ENCODE measurements at places on chromosomes 11 and 22. TPM values are rescaled to one million over a fixed set of nuclear protein-coding genes. Genes with fewer than 3 reads are reported as not detected.

DNA sequence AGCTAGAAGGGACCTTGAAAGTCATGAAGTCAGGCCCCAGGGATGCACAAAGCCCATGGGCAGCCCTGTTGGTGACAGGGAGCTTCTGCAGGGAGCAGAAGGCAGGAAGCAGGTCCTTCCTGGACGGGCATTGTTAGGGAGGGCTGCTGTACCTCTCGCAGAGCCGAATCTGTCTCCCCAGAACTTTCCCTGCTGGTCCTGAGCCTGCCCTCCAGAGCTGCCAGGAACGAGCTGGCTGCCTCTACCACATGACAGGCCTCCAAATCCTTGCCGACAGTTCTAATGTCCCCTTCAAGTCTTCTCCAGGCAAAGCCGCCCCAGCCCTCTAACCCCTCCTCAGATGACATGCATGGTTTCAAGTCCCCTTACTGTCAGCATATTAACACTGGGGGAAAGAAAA, 20.1 kb downstream of the SYT7 start:
- H3K27ac ChIP-seq: no peak overlapping the region
- no peak overlapping the region for H3K4me3 ChIP-seq
- peaks cover 55% of the 10 kb centered on the region for H3K27me3 ChIP-seq
- DNase-seq: no peak

DNA sequence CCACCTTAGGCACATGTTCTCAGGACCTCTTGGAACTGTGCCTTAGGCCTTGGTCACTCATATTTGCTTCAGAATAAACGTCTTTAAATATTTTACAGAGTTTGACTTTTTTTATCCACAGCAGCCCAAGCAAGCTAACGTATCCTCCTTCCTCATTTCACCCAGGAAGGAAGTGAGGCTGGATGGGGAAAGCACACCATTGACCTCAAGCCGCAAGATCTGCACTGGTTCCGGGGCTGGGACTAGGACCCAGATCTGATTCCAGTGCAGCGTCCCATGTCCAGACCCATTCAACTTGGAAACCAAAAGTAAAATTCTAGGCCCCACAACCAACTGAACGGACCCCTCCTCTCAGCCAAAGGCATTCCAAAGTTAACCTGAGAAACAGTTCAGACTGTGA, 2.4 kb upstream of the LGALS12 start:
- DNase-seq: no peak
- no peaks in the 10 kb centered on the region for H3K27me3 ChIP-seq
- H3K36me3 ChIP-seq: no peaks in the 10 kb centered on the region

GRCh38 chr22:42022162-42022847, 23.7 kb downstream of the WBP2NL start:
- no peak overlapping the region for H3K4me3 ChIP-seq
- H3K36me3 ChIP-seq: no peaks in the 10 kb centered on the region
- H3K4me1 ChIP-seq: no peaks in the 10 kb centered on the region
- no peaks in the 10 kb centered on the region for H3K27me3 ChIP-seq

DNA sequence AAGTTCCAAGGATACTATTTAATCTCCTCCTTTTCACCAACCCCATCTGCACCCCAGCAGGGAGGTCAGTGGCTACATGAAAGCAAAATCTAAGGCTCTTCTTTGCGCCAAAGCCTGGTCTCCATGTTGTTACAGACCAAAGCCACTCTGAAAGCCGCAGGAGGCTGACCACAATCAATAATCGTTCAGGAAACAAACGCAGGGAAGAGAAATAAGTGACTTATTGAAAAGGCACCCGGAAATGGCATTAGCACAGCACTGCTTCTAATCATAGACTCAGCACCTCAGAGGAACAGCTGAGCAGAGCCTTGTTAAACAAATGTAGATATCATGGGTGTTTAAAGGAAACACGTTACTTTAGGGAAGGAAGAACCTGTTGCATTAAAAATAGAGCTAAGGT, 183.9 kb downstream of the KIRREL3 start:
- H3K4me1 ChIP-seq: no peaks in the 10 kb centered on the region
- peak overlapping the region; percentile 60 for H3K27ac ChIP-seq
- no peaks in the 10 kb centered on the region for H3K27me3 ChIP-seq
- no peaks in the 10 kb centered on the region for H3K36me3 ChIP-seq
- DNase-seq: peak; percentile 27

- DNase-seq: no peak
- no peaks in the 10 kb centered on the region for H3K27me3 ChIP-seq
Observed at GRCh38 chr11:29024386-29024785, 916.2 kb downstream of the METTL15 start.

GRCh38 chr11:32435152-32435480, 223 bp downstream of the WT1 start:
- H3K27me3 ChIP-seq: peaks cover 66% of the 10 kb centered on the region
- DNase-seq: no peak
- H3K36me3 ChIP-seq: no peaks in the 10 kb centered on the region
- peaks cover 75% of the 10 kb centered on the region for H3K4me1 ChIP-seq
- H3K4me3 ChIP-seq: peak overlapping the region; percentile 39

- no peaks in the 10 kb centered on the region for H3K4me1 ChIP-seq
- H3K27me3 ChIP-seq: peaks cover 23% of the 10 kb centered on the region
- no peak overlapping the region for H3K27ac ChIP-seq
- no peaks in the 10 kb centered on the region for H3K36me3 ChIP-seq
- DNase-seq: no peak
Observed at GRCh38 chr22:48756146-48757111, 1071.2 kb downstream of the BRD1 start.

Gene DGCR6L
- 60.7 TPM for total RNA-seq

Gene OR52E8
- total RNA-seq: not detected

Gene BIK
- not detected for total RNA-seq

Gene SMTNL1
- total RNA-seq: not detected

Gene CNTF
- not detected for total RNA-seq

Gene RAG2
- total RNA-seq: 17.9 TPM

Gene SCO2
- total RNA-seq: not detected
